Natural killer cell treated with Interleukin-12 subunit alpha and Interleukin-12 subunit beta and Interleukin-15 and Interleukin-18, amount 100 ng/mL, for 72 hours (primary cell): ENCODE measurements at places on chromosomes 6 and 20.

DNA sequence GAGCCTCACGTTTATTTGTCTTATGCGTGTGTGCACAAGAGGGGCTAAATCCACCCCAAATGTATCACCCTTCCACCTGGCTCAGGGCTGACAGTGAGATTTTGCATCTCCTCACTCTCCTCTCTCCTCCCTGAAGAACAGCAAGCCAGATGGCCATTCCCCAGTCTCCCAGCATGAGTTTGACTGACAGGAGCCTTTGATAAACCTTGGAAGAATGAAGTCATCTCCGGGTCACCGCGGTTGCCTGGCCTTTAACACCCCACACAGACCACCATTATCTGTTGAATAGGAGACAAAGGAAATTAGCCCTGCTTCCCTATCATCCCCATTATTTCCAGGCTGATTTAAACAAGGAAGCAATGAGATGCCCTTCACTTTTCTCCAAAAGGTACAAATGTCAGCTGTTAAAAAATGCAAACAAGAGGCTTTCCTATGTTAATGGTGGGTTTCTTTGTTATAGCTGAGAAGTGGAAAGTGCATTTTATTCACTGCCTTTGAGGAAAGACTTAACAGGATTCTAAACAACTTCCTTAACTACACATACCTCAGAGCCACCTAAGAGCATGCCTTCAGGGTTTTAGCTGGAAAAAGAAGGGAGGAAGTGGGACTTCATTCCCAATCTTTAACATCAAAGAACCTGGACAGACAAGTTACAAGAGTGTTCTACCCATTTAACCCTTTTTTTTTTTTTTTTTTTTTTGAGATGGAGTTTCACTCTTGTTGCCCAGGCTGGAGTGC is 524.8 kb upstream of the ID4 start:
- no peak for DNase-seq

DNA sequence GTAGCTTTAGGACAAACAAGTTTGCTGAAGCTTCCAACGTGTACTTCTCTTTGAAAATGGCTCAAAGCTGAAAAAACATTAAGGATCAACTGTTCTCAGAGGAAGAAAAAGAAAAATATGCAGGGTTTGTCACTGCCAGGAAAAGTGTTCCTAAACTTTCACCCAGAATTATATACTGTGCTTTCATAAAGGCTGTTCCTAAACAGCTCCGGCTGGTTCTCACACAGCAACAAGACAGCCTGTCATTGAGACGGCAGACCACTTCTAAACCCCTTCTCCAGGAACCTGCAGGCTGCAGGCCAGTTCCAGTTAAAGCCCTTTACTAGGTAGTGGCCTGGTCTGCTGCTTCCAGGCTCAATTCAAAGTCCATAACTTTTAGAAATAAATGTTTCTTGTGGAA is 97.4 kb upstream of the SOX4 start:
- DNase-seq, result no peak

GRCh38 chr20:20786428-20786827 is 74.0 kb upstream of the RALGAPA2 start:
- DNase-seq, result no peak

DNA sequence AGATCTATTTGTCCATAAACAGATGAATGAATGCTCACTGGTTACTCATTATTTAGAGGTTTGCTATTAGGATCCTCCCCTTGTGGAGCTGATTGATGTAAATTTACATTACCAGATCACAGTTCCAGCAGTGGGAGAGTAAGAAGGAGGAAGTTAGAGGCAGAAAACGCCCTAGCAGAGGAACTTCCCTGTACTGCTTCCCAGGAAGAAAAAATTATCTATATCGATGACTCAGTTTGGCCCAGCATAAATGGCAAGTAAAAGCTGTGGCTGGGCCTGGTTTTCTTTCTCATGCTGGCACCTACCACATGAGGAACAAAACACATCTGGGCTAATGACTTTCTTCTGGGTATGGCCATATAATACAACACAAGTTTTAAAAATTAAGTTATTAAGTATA is 35.7 kb downstream of the DNAAF9 start:
- DNase-seq, result no peak

DNA sequence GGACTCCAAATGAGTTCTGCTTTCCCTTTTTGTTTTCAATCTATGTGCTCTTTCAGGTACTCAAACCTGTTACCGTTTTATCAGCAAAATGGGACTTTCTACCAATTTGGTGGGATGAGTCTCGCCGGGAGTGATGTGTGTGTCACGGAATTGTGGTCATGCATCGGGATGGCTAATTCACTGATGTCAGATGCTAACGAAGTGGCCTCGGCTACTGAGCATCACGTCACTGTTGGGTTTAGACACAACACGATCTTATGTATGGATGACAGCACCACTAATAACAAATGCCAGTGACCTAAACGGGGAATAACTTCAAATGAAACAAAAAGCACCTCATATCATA is 1.6 kb upstream of the PCK1 start:
- DNase-seq, result no peak
